ENCODE measurements at places on chromosomes 7 and 10.

DNA sequence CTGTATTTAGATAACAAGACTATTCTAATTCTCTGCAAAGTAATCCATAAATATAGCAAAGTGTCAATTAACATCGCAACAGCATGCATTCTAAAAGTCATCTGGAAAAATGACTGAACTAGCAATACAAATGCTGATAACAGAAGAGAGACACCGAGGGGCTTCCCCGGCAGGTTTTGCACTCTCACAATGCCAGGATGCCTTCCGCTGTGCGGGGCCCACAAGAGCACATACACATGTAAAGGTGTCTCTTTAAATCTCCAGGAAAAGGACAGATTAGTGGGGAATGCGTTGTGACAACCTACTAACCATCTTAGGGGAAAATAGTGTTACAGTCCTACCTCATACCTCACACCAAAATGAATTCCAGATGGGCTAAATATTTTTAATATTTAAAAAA is 86.9 kb downstream of the CXCL12 start:
- no peaks in the 10 kb centered on the region for H3K36me3 ChIP-seq
- H3K4me1 ChIP-seq = no peaks in the 10 kb centered on the region
- no peak overlapping the region for H3K27ac ChIP-seq
- H3K4me3 ChIP-seq = no peak overlapping the region
- DNase-seq = no peak
- peaks cover 6% of the 10 kb centered on the region for H3K27me3 ChIP-seq

- DNase-seq = no peak
- no peak overlapping the region for H3K4me3 ChIP-seq
- H3K4me1 ChIP-seq = no peaks in the 10 kb centered on the region
- H3K27ac ChIP-seq = no peak overlapping the region
- no peaks in the 10 kb centered on the region for H3K36me3 ChIP-seq
These were observed 93.9 kb upstream of the AGR3 start for GRCh38 chr7:16975712-16976111.

- no peaks in the 10 kb centered on the region for H3K36me3 ChIP-seq
- H3K27me3 ChIP-seq = no peaks in the 10 kb centered on the region
- H3K27ac ChIP-seq = no peak overlapping the region
- H3K4me3 ChIP-seq = no peak overlapping the region
- H3K4me1 ChIP-seq = peaks cover 4% of the 10 kb centered on the region
These were observed 80.2 kb downstream of the PRTFDC1 start for GRCh38 chr10:24872049-24872789.

GRCh38 chr10:48774416-48775205 is 89.9 kb downstream of the WDFY4 start:
- no peaks in the 10 kb centered on the region for H3K36me3 ChIP-seq
- no peak for DNase-seq
- no peak overlapping the region for H3K4me3 ChIP-seq
- no peaks in the 10 kb centered on the region for H3K27me3 ChIP-seq
- H3K4me1 ChIP-seq = no peaks in the 10 kb centered on the region

DNA sequence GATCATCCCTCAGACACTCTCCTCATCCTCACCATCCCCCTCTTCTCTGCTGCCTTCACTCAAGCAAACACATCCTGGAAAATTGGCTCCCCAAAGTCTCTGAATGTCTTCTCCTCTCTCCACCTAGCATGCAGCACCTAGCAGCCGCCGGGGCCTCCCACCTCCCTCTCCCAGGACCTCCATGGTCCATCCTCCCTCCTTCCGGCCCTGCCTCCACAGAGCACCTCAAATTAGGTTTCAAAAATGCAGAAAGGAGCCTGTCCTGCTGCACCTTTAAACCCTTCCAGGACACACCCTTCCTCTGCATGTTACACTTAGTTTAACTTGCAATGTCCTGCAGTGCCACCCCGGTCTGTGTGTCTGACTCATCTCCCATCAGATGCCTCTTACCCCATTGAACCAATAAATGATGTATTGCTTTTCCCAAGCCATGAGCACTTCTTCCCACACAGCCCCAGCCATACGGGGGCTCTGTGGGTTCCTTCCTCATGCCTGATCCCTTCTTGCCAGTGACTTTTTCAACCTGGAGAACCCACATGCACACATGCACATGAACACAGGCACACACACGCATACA is 582.5 kb upstream of the MGMT start:
- no peak for DNase-seq
- H3K4me3 ChIP-seq = no peak overlapping the region
- H3K27me3 ChIP-seq = no peaks in the 10 kb centered on the region

DNA sequence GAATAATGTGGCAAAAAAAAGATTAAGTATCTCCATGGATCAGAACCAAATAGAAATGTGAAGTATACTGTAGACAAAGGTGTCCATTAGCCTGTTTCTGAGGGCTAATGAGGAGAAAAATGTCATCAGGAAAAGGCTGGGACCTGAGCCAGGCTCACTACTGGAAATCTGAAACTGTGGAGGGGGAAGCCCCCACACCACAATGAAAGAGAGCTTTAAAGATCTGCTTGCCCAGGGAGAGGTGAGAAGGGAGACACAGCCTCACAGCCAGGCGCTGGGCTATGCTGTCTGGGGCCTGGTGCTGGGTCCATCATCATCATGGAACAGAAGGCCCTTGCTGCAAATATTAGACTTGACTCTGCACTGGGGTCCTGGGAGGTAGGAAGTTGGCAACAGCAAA is 90.4 kb downstream of the OSBPL3 start:
- peaks cover 20% of the 10 kb centered on the region for H3K36me3 ChIP-seq
- no peak overlapping the region for H3K4me3 ChIP-seq
- no peaks in the 10 kb centered on the region for H3K4me1 ChIP-seq
- H3K27ac ChIP-seq = no peak overlapping the region
- DNase-seq = no peak
- no peaks in the 10 kb centered on the region for H3K27me3 ChIP-seq

- no peak overlapping the region for H3K27ac ChIP-seq
- H3K36me3 ChIP-seq = no peaks in the 10 kb centered on the region
- no peaks in the 10 kb centered on the region for H3K4me1 ChIP-seq
- no peaks in the 10 kb centered on the region for H3K27me3 ChIP-seq
- DNase-seq = no peak
These were observed 19.1 kb downstream of the ABLIM1 start for GRCh38 chr10:114638821-114639625.

DNA sequence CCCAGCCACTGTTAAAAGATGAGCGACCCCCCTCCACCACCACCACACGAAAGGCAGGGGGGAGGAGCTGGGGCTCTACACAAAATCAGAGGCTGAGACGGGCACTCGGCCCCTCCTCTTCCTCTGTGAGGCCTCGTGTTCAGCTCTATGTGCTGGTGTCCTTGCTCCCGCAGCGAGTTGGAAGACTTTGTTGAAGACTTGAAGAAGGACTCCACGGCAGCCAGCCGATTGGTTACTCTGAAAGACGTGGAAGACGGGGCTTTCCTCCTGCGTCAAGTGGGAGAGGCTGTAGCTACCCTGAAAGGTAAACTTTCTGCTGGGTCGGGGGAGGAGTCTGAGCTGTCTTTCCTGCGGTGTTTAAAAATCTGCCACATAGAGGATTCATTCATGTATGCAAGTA is 203.7 kb downstream of the ARHGAP21 start:
- no peak overlapping the region for H3K27ac ChIP-seq
- no peak overlapping the region for H3K4me3 ChIP-seq
- H3K27me3 ChIP-seq = no peaks in the 10 kb centered on the region
- DNase-seq = no peak

GRCh38 chr7:24283554-24283896 is 465 bp upstream of the NPY start:
- H3K27ac ChIP-seq = no peak overlapping the region
- no peaks in the 10 kb centered on the region for H3K36me3 ChIP-seq

DNA sequence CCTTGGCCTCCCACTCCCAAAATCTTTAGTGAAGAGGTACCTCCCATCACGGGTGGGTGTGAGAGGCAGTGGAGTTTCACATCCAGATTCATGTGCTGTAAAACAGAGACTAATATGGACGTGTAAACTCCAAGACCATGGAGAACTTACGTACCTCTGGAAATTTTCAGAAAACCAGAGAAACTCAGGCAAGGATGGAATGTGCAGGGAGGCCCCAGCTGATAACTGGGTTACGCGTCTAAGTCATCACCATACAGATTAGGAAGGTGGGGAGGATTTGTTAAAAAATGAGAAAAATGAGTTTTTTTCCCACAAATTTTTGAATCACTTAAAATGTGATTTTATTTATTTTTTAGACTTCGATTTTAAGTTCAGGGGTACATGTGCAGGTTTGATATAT is 16.3 kb upstream of the STN1 start:
- no peaks in the 10 kb centered on the region for H3K27me3 ChIP-seq
- H3K4me3 ChIP-seq = no peak overlapping the region
- no peaks in the 10 kb centered on the region for H3K36me3 ChIP-seq
- H3K27ac ChIP-seq = no peak overlapping the region
